ENCODE measurements at places on chromosomes 16 and 17. TPM values are rescaled to one million over a fixed set of nuclear protein-coding genes. Genes with fewer than 3 reads are reported as not detected.

DNA sequence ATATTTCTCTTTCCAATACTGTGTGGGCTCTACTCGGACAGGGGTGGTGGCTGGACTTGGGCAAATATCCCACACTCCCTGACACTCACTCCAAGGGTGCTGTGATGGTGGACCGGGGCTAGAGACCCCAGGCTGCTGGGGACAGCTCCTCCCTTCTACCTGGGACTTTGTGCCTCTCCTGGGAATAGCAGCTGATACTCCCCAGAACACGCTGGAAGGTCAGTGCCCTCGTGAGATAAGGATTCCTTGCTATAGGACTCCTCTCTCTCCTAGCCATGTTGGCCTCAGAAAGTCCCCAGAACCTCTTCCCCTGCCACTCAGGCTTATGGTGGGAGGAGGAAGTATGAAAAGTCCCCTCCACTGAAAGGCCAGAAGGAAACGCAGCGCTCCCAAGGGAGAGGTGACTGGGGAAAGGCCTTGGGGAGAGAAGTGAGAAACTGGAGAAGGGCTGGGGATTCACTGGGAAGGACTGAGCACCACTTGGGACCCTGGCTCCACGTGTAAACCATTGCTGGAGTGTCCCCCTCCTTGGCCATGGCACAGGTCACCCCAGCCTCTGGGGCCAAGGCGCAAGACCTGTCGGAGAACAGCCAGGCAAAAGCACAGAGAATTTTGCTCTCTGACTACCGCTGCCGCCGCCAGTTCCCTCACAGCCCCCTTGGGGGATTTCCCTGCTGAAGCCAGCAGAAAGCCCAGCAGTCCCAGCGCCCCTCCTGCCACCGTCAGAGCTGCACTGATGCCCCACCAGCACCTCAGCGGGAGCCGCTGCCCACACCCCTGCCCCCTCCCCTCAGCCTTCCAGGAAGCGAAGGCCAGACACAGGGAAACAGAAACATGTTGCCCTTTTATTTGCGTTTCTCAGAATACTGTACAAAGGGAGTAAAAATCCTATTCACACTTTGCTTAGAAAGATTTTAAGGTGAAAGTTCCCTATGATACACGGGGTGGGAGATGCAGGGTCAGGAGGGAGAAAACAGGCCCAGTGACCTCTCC, 2.1 kb upstream of the GSDMB start:
- DNase-seq, result no peak

GRCh38 chr16:7423434-7424044, 90.9 kb downstream of the RBFOX1 start:
- no peak for DNase-seq

- DNase-seq, result no peak
Measured at GRCh38 chr17:73580073-73580710, 64.1 kb downstream of the SDK2 start.

DNA sequence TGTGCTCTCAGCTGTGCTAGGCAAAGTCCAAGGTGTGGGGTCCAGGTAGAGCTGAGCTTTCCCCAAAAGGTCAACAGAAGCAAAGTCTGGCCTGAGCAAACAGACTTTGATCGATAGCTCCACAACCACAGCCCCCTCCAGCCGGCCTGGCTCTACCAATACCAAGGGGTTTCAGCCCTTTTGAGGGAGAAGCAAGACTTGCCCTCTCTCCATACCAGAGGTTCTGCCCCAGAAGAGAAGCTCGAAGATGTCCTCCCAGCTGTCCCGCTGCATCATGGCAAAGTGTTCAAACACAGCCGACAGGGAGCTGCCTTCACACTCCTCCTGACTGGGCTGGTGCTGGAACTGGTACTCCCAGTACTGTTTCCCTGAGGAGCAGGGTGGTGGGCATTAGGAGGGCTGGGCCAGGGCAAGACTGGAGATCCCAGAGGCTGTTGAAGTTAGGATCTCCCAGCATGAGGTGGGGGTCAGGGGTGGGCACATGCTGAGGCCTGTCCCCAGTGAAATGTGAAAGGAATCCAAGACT, 1.7 kb downstream of the VTN start:
- DNase-seq, result no peak

GRCh38 chr17:8649157-8650118, 18.9 kb upstream of the MYH10 start:
- no peak for DNase-seq

GRCh38 chr16:68447653-68448359, 502 bp downstream of the SMPD3 start:
- no peak for DNase-seq

- DNase-seq, result peak; percentile 93
Measured at GRCh38 chr16:67397036-67397801, 3.9 kb upstream of the TPPP3 start.

DNA sequence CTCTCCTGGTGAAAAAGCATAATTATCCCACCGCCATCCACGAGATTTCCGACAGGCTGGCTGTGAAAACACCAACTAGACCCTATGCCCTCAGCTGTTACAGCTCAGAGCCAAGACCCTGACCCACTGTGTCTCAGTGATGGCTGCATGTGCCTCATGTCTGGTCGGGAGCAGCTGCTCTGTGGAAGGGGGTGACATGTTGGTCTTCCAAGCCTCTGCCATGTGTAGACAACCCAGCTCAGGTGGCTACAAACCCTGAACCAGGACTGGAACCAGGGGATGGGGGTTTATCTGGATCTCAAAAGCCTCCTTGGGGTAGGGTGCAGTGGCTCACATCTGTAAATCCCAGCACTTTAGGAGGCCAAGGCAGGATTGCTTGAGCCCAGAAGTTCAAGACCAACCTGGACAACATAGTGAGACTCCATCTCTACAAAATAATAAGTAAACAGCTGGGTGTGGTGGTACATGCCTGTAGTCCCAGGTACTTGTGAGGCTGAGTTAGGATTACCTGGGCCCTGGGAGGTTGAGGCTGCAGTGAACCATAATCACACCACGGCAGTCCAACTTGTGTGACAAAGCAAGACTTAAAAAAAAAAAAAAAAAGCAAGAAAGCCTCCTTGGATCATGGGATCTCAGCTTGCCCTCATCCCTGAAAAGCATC, 220.3 kb downstream of the CPPED1 start:
- no peak for DNase-seq

DNA sequence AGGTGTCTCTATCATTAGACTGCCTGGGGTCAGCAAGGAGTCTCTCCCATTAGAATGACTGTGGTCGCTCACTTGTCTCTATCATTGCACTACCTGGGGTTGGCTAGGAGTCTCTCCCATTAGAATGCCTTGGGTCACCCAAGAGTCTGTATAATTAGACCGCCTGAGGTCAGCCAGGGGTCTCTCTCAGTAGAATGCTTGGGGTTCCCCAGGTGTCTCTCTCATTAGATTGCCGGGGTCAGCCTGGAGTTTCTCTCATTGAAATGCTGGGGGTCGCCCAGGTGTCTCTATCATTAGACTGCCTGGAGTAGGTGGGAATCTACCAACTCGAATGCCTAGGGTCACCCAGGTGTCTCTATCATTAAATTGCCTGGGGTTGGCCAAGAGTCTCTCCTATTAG, 2231.6 kb downstream of the TP53TG3F start:
- DNase-seq, result no peak

DNA sequence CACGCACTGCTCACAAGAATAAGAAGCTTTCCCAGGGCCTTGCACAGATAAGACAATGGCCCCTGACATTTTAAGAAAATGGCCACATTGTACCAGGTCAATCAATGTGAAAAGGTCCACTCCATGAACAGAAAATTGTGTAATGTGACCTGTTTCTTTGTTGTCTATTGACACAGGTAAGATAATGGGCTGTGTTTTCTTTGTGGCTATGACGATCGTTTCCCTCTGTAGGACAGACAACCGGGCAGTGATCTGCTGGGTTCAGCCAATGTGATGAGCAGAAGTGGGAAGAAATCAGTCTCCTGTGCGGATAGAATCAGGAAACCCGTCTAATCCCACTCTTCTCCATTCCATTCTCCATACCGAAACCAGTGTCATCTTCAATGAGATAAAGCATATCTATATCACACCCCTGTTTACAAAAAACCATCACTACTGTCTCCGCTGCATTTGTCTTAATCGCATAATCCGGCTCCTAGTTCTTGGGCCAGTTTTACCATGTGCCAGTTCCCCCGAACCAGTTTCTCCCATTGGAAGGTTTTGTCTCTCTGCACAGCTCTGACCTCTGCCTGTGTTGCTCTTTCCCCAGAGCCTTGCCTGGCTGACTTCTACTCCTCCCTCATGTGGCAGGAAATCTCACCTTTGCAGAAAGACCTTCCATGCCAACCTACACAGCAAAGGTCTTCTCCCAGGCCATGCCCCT, 66.9 kb upstream of the ATF7IP2 start:
- DNase-seq, result no peak

DNA sequence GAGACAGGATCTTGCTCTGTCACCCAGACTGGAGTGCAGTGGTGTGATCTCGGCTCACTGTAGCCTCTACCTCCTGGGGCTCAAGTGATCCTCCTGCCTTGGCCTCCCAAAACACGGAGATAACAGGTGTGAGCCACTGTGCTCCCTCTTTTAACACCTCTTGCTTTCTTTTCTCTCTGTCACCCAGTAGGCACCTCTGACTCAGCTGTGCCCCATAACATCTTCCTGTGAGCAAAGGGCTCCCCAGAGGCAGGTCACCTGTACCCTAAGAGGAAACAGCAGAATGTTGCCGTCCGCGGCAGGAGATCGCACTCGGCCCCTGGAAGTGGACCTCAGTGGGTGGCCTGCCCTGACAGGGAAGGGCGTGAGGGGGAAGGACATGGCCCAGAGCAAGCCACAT, 918 bp upstream of the NLRC3 start:
- no peak for DNase-seq

DNA sequence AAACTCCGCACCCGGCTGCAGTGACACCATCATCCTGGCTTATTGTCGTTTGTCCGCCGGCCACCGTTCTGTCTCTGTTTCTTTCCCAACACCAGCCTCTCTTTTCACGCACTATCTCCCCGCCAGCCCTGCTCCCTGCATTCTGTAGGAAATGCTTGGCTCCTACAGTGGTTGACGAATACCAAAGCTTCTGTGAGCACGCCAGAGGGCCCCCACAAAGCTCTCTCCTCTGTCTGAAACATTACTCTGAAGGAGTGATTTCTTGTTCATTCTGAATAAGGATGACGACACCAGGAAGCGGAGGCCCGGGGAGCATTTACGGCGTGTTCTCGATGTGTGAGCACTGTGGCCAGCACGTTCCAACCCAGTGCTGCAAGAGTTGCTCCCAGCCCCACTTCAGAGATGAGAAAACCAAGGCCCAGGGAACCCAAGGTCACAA, 58.8 kb downstream of the ADCY9 start:
- peak; percentile 54 for DNase-seq

DNA sequence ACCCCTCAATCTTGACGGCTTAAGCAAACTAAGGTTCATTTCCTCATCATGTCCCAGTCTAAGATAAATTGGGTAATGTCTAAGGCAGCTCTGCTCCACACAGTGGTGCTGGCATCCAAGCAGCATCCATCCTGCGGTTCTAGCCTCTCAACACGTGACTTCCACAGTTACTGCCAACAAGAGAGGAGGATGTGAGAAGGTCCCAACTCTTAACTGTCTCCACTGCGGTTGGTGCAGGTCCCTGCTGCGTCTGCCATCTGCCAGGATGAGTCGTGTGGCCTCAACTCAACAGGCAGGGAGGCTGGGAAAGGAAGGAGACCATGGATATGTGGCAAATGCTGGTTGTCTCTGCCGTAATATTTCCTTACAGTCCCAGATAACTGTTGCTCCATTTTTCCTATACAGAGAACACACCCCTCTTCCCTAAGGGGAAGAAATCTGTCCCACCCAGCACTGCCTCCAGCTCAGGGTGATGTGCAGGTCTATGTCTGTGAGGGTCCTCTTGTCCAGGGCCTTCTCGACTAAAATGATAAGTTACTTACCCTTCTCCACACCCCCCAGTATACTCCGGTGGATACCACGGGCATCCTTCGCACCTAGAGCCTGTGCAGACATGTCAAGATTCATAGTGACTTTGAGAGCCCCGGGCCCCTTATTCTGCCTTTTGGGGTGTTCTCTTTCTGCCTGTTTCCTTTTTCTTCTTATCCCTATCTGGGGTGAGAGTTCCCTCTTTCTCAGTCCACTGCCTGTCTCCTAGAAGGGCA, 64.7 kb downstream of the KCNJ18 start:
- DNase-seq, result no peak

DNA sequence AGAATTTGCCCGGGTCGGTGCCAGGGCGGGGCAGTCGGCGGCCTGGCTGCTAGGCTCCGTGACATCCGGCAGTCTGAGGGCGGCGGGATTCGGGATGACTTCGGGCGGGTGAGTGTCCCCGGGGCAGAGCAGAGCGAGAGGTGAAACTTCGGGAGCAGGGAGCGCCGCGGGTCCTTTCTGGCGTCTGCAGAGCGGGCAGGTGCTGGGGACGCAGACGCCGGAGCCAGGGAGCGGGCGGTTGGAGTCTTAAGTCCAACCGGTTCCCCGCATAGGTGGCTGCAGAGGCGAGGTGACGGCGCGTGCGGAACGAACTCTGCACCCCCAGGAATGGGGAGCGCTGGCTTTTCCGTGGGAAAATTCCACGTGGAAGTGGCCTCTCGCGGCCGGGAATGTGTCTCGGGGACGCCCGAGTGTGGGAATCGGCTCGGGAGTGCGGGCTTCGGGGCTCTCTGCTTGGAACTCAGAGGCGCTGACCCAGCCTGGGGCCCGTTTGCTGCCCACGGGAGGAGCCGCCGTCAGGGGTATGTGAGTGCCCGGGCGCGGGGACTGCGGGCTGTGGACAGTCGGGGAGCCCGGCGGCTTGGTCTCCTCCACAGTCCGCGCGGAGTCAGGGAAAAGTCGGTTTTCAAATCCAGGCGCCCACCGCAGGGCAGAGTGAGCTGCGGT, at the start of gene B4GALNT2:
TSS of gene B4GALNT2 (plus strand) at position 71 of the 666 bp plus-strand sequence. CDS start at position 95, 24 bp downstream.
- DNase-seq, result no peak

- no peak for DNase-seq
Measured at GRCh38 chr16:27107185-27107592, 40.5 kb downstream of the C16orf82 start.

DNA sequence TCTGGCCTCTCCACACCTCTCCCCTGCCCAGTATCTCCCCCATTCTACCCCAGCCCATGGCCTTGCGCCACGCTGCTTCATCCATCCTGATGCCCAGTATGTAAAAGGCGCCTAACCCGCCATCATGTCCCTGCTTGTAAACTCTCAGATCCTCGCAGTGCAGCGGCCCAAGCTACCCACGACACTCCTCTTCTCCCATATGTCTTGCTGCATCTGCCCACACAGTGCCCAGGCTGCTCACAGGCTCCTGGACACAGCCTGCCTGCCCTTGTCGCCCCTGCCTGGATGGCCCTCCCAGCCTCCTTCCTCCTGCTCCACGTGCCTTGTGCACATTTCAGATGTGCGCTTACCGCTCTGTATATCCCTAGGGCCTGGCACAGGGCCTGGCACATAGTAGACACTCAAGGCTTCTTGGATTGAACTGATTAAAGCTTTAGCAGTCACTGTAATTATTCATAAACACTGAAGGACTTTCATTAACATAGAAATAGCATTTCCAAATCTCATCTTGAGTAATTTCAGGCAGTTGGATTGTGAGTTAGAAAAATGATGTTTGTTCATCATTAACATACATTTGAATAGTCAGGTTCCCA, 129.1 kb downstream of the CLEC16A start:
- DNase-seq, result no peak

DNA sequence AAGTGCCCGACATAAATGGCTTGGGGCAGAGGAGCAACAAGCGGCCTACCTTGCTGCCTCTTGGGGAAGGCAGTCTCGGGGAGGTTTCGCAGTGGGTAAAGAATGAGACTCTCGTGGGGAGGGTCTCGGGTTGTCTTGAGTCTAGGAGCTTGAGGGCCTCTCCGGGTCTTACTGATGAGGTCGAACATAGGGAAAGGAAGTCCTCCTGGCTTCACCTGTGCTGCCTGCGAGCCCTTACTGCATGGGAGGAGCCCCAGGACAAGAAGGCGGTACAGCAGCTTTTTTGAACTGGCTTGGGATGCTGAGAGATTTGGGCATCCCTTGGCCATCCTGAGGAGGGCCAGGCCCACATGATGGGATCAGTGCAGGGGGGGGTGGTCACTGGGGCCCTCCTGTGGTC, 71.4 kb downstream of the SPECC1 start:
- DNase-seq, result no peak

The KRT36 gene
- not detected for total RNA-seq

The RAB40C gene
- total RNA-seq, result 13.4 TPM

Measured in right cardiac atrium (tissue), 5 donors.